ENCODE measurements at places on chromosomes 1 and 21. TPM values are rescaled to one million over a fixed set of nuclear protein-coding genes. Genes with fewer than 3 reads are reported as not detected.
A peak's percentile ranks its signal among the peaks of the same experiment; 100 is the strongest.

- peak; percentile 64 for DNase-seq
Observed at GRCh38 chr1:159444511-159444910, 5.0 kb downstream of the OR10J1 start.

GRCh38 chr1:21268281-21269239 is 21.7 kb downstream of the ECE1 start:
- DNase-seq: no peak

GRCh38 chr1:242146652-242147051 is 147.8 kb upstream of the MAP1LC3C start:
- DNase-seq: no peak

GRCh38 chr1:181514298-181515290 is 31.3 kb downstream of the CACNA1E start:
- peak; percentile 4 for DNase-seq

DNA sequence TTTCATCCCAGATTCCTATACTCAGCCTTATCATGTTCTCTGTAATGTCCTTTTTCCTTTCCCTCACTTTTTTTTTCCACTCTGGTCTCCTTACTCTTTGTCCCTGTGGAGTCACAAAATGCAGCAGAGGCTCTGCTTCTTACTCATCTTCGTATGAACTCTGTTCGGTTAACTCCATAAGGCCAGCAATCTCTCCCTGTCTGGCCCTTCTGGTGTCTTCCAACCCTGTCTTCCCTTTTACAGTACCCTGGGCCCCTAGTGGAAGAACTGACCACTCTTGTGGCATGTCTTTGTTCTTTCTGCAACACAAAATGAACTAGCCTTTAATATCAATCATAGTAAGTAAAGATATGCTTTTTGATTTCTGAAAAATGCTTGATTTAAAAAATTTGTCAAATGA is 7.1 kb downstream of the CD101 start:
- DNase-seq: no peak

DNA sequence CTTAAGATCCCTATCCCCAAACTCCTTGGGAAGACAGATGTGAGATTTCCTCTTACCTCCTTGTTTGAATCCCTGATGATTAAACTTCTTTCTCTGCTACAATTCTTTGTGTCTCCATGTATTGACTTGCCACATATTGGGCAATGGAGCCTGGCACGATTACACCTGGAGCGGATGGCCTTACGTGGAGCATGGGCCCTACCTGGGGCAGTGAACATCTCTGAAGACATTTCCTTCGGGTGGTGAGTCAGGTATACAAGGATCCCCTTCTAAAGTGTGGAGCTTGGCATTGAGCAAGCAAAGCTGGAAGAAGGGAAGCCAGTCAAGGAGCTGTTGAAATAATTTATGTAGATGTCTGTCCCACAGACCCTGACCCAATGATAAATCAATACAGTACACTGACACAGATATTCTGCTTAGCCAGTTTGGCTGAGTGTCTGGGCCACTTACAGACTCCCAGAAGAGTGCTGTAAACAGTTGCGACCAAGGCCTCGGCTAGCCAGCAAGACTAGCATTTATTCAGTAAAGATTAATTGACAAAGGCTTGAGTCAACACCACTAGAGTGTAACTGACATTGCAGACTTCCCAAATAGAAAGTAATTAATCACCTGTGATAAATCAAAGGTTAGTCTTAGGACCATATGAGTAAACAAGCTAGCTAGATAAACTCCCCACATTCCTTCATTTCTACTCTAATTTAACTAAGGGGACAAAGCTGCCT is 83.1 kb upstream of the KCNK1 start:
- no peak for DNase-seq

DNA sequence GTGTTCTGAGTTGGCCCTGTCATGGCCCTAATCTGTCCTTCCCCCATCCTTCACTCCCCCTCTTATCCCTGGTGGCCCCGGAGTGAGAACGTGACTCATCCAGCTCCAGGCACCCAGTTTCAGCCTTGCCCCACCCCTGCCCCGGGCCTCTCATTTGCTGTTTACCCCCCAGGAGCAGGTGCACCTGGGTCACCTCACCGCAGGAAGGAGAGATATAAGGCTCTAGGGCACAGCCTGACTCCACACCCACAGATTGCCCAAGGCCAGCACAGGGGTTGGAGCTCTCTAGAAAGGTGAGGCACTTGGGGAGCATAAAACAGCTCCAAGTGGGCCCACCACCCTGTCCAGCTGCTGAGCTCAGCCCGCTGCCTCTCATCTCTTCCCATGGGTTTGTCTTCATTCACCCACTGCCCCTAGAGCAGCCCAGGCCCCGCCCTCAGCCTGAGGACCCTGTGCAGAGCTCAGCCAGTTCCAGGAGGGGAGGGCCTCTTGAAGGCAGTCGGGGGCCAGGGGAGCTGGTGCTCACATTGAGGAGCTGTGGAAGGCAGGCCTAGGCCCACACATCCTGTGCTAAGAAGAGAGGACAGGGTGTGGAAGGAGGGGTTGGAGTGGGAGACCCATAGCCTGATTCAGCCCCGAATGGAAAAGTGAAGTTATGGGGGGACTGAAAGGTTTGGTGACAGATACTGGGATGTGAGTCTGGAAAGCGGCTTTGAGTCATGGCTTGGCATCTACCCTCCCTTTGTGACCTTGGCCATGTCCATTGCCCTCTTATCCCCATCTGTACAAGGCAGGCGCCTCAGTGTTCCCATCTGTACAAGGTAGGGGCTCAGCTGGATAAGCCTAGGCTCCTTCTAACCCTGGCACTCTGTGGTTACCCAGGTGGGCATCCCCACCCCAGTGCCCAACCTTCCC is 16.1 kb upstream of the GPR37L1 start:
- DNase-seq: peak; percentile 88

- no peak for DNase-seq
Observed at GRCh38 chr1:198876371-198876871, 237.6 kb downstream of the PTPRC start.

DNA sequence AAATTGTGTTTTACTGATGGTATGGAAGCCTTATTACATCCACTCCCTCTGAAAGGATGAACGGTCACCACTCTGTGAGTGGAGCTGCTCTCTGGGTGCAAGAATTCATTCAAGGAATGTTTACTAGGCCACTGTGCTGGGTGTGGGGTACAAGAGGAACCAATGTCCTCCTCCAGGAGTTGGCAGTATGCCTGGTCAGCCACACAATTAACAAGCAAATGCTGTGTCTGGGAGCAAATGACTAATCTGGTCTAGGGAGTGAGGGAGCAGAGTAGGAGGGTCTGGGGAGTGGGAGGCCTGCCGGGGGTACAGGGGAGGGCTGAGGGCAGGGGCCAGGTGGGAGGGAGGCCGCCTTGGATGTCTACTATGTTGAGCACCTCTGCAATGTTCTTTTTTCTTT is 27.2 kb upstream of the TDRD10 start:
- no peak for DNase-seq

DNA sequence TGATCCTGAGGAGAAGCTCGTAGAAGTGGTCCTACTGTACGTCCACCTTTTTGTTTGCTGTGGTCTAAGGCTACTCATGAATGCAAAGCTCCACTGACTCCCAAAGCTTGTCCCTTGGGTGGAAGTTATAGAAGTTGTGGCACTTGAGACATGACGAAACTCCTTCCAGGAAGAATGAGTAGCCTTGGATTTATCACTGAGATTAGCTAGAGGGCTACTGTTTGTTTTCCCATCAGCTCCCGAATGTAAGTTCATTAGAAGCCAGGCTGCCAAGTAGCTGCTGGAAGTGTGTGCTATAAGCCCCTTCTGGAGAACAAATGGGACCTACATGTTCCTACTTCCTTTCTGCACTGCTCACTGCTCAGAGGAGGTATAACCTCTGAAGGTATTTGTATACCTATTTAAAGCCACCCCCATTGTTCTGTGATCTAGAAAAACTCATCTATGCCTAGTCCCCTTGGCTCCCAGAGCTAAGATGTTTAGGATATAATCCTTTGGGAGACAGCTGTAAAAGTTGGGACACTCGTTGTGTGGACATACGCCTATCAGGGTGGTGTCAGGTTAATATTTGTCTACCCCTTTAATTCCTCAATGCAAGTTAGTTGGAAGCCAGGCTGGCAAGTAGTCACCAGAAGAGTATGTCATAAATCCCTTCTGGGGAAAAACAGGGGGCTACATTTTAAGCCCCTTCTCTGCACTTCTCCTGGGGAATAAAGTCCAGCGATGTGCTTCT is 72.9 kb downstream of the SCMH1 start:
- no peak for DNase-seq

- DNase-seq: no peak
Observed at GRCh38 chr1:95431235-95431634, 197.2 kb downstream of the RWDD3 start.

DNA sequence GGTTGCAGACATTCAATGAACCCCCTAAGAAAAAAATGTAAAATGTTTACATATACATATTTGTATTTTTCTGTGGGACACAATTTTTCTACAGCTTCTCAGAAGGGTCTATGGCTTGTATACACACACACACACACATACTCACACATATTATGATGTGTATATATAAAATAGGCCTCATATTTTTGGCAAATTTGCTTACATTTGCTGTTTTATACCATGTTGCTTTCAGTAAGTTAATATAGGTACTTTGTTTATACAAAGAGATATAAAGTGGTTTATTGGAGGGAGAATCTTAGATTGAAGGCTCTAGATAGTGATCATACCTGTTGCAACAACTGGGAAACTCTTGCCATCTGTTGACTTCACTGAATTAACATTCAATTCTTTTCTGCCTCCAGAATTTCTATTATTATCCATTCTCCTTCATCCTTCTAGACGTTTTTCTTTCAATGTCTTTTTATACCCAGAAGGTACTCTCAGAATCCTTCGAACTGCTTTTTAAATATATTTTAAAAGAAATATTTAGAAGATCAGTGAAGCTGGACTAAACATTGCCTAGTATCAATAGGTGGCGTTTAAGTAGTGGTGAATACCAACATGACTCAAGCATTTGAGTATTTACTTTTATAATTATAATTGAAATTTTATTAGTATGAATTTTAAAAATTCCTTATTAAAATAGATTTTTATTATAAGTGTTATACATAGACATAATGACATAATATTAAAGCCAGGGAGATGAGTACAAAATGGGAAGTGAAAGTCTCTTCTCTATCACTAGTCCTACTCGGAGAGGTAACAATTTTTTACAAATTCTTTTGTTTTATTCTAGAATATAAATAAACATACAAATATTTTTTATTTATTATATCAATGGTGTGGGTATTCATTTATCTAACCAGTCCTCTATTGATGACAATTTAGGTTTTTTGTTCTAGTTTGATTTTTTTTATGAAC is 10.2 kb downstream of the CD55 start:
- DNase-seq: no peak

GRCh38 chr1:156658496-156658895 is 16.6 kb downstream of the BCAN start:
- no peak for DNase-seq

KCNN3 gene
- polyA plus RNA-seq: 2.6 TPM

DDX20 gene
- polyA plus RNA-seq: 5.5 TPM

All from kidney (tissue), 22 donors.